ENCODE measurements at places on chromosomes 3 and 15. TPM values are rescaled to one million over a fixed set of nuclear protein-coding genes. Genes with fewer than 3 reads are reported as not detected.

LRRC31 gene
- not detected for total RNA-seq

ARNT2 gene
- not detected for total RNA-seq

KCNH8 gene
- not detected for total RNA-seq

RTP3 gene
- total RNA-seq = not detected

FAM107A gene
- not detected for total RNA-seq

PARP15 gene
- total RNA-seq = 39.8 TPM

RAB8B gene
- total RNA-seq = 56.2 TPM

DNA sequence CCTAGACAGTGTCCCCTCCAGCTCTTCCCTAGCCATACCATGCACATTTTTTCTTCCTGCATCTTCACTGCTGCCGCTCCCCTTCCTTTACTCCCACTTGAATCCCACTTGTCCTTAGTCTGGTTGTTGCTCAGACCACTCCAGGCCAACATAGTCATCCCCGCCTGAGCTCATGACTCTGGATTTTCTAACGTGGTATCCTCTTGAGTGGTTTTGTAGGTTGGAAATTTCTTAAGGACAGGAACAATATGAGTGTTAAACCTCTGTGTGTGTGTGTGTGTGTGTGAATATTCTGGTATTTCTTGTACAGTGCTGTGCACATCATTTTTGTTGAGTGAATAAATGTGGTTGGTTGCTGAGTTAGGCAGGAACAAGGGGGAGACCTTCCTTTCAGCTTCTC is 3.1 kb downstream of the BAHD1 start:
- DNase-seq = no peak

DNA sequence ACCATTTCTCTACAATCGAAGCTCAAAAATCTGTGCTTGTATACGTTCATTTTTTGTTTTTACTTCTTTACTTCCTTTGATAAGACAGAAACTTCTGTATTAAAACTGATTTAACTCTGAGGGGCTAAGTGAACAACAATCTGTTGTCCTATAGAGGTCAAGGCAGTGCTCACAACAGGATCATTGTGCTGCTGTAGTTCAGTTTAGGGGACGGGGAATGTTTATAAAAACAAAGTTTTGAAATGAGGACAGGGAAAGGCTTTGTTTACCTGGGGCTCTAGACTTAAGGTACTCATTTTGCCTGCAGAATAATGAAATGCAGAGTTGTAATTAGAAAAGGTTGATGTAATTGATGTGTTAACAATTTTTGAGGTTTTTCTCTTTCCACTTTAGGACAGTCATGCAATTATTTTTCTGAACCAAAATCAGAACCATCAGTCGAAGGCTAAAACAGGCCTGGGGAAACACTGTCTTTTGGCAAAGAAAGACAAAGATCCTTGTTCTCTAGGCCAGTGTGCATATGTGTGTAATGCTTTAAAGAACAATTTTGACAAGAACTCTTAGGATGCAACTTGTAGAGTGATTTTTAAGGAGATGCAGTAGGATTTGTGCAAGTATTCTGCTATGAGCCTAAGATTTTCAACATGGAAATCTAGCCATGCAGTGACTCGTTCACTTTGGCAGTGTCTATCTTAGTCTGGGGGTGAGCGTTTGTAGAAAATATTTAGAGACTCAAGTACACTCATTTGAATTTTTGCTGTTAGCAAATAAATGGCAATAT is 165.2 kb downstream of the PGPEP1L start:
- no peak for DNase-seq

GRCh38 chr3:36379872-36380220 is 458 bp upstream of the STAC start:
- DNase-seq = no peak

- no peak for DNase-seq
Observed at GRCh38 chr3:191296041-191296541, 33.1 kb upstream of the CCDC50 start.

GRCh38 chr3:128012050-128012449 is 40.2 kb upstream of the SEC61A1 start:
- no peak for DNase-seq

- DNase-seq = no peak
Observed at GRCh38 chr3:188929137-188929536, 242.6 kb upstream of the TPRG1 start.

DNA sequence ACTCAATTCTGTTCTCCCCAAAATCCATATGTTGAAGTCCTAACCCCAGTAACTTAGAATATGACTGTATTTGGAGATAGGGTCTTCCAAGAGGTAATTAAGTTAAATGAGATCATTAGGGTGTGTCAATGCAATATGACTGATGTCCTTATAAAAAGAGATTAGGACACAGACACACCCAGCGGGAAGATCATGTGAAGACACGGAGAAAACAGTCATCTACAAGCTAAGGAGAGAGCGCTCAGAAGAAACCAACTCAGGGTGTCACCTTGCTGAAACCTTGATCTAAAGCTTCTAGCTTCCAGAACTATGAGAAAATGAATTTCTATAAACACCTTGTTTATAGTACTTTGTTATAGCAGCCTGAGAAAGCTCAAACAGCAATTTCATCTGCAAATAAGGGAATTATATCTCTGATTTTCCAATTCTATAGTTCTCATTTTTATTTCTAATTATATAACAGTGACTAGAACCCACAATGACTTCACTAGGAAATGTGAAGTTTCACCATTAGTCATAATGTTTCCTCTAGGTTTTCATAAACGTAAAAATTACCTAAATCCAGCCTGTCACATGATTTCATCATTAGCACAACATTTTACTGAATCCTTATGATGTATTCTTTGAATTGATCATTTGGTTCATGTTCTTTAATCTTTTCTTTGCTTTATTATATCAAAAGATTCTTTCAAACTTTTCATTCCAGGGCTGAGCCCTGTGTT is 459.1 kb upstream of the MDFIC2 start:
- no peak for DNase-seq

- peak; percentile 20 for DNase-seq
Observed at GRCh38 chr15:25693321-25694238, 169.5 kb downstream of the ATP10A start.

GRCh38 chr3:138935863-138936740 is 10.8 kb downstream of the FOXL2 start:
- DNase-seq = peak; percentile 50

- no peak for DNase-seq
Observed at GRCh38 chr15:98823012-98823458, 174.7 kb downstream of the IGF1R start.

GRCh38 chr15:72227192-72227586 is 3.8 kb downstream of the PKM start:
- no peak for DNase-seq

DNA sequence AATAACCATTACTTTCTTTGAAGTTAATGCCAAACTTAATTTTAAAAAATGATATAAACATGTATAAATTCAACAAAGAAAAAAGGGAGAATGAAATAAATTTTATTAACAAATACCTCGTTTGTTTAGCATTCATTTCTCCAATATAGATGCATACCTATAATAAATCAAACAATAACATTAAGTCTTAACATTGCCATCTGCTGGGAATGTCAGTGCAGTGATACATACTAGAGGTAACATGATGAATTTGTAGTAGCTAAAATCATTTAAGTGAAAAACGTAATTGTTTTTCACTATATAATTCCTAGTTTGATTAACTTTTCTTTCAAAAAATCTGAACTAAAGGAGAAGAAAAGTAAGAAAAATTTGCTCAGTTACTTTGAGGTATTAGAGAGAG is 340.2 kb upstream of the CBLB start:
- DNase-seq = no peak

- no peak for DNase-seq
Observed at GRCh38 chr15:86863226-86863915, 783.7 kb downstream of the AGBL1 start.

DNA sequence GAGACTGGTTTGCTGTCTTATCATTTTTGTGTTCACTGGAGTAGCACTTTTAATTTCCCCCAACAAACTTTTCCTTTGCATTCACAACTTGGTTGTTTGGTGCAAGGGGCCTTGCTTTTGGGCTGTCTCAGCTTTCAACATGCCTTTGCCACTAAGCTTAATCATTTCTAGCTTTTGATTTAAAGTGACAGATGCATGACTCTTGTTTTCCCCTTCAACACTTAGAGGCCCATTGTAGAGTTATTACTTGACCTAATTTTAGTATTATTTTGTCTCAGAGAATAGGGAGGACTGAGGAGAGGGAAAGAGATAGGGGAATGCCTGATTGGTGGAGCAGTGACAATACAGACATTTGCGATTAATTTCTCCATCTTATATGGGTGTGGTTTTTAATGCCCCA is 340.1 kb upstream of the MANF start:
- DNase-seq = no peak

DNA sequence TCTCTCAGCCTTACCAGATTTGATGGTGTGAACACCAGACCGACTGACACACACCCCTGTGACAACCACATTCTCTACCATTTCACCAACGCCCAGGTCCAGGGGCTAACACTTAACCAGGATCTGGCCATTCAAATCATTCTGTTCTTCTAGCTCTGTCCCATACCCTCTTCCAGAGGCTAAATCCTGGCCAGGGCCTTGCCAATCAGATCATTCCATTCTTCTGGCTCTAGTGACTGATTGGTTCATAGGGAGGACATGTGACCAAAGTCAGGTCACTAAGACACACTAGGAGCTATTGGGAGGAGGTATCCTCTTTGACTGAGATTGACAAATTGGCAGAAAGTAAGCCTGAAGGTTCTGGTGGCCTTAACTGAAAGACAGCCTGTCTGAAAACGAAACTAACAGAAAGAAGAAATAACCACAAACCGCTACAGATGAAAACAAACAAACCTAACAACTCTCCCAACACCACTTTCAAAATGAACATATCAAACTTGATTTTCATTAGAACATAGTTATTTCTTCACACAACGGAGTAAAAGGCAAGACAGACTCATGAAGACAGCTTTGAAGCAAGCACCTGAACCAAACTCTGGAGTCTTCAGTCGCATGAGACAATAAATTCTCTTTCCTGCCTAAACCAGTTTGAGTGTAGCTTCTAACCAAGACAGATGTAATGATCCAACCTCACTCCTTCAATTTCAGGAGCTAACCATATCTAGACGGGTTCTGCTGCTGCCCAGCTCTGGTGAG is 68.5 kb downstream of the TRANK1 start:
- peak; percentile 26 for DNase-seq

DNA sequence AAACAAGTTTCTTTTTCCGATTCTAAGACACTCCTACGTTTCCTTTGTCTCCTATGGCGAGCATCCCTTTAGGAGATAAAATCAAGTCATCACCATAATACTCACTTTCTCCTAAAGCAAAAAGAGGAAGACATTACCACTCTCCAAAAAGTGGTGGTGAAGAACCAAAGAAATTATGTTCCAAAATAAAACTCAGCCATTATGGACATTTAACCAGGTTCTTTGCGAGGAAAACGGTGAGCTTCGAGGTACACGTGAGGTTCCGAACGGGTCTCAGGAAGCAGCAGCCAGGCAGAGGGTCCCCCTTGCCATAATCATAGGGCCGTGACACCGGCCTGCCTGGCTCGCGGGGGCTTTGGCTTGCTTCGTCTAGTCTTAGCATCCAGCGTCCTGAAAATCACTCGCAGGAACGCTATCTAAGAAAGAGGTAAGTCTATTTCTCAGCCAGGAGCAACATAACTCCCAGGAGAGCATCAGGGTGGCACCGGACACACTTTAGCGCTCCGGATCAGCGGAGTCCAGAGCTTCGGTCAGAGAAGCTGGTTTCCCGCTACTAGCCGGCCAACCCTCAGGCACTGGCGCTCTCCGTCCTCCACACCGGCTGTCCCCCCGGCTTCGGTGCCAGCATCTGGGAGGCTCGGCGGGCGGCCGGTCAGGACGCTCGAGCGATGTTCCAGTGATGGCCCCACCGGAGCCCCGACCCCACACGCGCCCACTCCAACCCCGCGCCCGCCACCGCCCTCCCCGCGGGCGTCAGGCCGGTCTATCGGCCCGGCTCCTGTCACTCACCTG is 581 bp downstream of the IP6K1 start:
- DNase-seq = no peak

DNA sequence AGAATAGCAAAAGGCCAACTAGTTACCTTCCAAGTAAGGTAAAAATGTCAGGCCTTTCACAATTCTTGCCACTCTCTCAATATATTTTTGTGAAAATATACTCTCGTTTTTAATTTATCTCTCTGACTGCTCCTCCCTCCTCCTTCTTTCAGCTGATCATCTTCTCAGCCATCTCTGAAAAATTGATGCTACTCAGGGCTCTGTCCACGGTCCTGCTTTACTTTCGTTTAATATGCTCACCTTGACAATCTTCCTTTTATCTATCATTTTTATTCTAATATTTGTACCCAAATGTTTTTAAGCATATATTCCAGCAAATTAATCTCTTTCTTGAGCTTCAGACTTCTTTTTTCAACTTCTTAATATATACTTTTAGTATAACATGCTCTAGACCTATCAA is 1362.1 kb downstream of the ROBO1 start:
- no peak for DNase-seq

DNA sequence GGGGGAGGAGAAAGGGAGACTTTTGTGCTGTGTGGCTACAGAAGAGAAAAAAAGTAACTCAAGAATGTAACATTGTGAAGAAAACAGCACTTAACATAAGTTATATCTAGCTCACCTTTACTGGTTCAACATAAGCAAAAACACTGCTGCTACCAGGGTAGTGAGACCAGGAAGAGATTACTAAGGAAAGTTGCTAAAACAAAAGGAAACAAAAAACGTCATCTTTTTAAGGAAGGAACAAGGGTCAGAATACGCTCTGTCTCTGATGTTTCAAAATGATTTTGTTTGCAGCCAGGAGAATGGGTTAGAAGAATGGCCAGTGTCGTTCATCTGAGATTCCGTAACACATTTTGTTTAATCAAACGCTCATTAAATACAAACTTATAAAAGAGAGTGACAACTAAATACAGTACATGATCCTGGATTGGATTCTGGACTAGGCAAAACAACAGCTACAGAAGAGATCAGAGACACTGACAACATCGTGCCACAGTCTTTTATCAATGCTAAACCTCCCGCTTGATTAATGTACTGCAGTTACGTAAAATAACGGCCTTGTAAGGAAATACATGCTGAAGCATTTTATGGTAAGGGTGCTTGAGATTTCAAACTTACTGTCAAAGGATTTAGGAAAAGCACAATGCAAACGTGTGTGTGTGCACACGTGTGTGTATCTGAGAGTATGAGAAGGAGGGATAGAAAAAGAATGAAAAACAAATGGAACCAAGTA is 67.7 kb downstream of the FOXP1 start:
- no peak for DNase-seq

- DNase-seq = no peak
Observed at GRCh38 chr3:108222853-108223565, 785 bp upstream of the IFT57 start.

- no peak for DNase-seq
Observed at GRCh38 chr3:169215461-169216352, 447.8 kb downstream of the MECOM start.

GRCh38 chr3:31165399-31165860 is 271.0 kb upstream of the GADL1 start:
- DNase-seq = no peak
